ENCODE measurements at places on chromosomes 12 and 14.

DNA sequence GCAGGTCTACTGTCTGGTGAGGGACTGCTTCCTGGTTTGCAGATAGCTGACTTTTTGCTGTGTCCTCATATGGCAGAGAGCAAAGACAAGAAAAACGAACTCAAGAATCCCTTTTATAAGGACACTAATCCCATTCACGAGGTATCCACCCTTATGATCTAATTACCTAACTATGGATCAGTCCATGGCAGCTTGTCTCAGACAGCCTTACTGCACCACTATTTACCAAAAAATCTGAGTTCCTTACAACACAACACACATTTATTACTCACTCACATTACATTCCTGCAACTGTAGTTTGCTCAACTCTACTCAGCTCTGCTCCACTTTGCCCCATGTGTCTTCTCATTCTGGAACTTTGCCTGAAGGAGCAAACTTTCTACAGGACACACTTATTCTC lies 10.1 kb upstream of the SLC6A15 start:
- DNase-seq, result no peak

- no peak for DNase-seq
Observed at GRCh38 chr14:31071151-31071550, 45.0 kb upstream of the STRN3 start.

DNA sequence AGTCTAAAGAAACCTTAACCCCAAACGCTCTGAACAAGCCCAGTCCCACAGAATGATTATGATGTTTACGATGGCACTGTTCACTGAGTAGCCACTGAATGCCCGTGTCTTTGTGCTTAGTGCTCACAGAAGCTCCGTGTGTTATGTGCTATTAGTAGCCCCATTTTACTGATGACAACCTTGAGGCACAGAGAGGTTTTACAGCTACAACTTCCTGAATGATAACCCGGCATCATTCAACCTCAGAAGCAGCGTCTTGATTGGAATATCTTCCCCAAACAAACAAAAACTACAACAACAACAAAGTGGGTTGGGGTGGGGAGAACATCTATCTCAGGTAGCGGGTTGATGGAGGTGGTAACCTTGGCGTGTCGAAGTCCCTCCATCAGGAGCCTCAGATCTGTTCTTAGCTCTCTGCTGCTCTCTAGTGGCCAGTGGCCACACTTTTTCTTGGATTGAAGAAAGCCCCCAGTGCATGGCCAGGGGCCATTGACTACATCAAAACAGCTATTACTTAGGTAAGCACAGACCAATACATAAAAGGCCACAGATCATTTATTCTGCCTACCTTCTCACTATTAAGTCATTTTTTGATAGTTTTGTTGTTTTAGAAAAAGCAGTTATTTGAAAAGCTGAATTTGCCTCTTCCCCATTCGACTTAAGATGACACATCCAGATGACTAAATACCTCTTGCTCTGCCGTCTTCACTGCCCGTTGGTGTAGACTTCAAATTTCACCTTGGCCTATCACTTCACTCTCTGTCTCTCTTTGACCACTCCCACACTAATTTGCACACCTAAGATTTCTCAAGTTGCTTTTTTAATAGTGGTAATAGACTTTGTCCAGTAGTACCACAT lies 376.9 kb downstream of the GALC start:
- peak; percentile 42 for DNase-seq

- no peak for DNase-seq
Observed at GRCh38 chr14:93395231-93395630, 35.5 kb upstream of the UNC79 start.

GRCh38 chr14:94342334-94342934 lies 19.3 kb upstream of the SERPINA6 start:
- DNase-seq, result peak; percentile 21

DNA sequence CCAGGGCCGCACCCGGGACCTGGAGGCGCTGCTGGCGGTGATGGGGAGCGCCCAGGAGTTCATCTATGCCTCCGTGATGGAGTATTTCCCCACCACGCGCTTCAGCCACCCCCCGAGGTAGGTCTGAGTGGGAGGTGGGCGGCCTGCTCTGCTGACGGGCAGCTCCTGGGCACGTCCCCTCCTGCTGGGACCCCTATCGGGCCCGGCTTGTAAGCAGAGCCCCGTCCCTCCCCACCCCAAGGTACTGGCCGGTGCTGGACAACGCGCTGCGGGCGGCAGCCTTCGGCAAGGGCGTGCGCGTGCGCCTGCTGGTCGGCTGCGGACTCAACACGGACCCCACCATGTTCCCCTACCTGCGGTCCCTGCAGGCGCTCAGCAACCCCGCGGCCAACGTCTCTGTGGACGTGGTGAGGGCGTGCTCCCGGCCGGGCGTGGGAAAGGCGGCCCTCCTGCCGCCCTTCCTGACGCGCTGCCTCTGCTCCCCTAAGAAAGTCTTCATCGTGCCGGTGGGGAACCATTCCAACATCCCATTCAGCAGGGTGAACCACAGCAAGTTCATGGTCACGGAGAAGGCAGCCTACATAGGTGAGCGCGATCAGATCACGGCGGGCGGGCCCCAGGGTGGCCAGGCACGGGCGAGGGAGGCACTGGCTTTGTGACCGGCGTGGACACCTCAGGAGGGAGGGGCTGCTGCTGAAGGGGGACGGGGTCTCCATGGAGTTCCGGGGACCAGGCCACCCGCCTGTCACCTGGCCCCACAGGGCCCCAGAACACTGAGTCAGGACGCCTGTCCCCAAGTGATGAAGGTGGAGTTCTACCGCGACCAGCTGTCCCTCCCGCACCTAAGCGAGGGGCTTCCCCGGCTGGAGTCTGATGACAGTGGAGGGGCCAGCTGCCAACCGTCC lies 7.3 kb downstream of the PLD4 start:
- DNase-seq, result no peak

DNA sequence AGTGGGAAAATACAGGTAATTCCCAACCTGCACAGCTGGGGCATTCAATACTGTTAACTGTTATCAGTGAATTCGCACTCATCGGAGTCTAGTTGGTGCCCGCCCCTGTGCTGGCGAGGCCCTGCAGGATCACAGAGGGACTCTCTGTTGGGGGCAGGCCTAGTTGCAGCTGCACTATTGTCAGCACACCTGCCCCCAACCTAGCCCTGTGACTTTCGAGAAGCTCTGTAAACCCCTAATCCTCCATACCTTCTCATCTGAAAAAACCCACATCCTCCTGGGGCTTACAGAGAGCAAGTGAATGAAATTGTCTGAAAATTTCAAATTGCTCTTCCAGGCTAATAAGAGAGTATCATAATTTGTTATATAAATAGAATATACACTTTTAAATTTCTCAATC lies 132.2 kb upstream of the NUDT4 start:
- no peak for DNase-seq

GRCh38 chr14:33545696-33546095 lies 405.2 kb downstream of the EGLN3 start:
- DNase-seq, result no peak

DNA sequence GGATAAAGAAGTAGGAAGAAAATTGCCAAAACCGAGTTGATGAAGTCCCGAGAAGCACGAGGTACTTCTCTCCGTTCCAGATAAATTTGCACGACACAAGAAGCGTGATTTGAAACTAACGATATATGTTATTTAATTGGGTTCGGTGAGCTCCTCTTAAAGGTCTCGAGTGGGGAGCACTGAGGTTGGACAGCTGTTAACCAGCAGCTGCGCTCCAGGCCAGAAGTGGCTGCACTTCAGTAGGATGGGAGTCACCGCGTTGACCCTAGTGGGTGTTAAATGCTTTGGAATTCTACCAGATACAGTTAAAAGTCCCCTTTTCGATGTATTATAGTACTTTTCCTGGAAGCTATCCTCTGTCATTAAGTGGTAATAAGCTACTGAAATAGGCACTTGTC lies 953 bp upstream of the DCAF5 start:
- no peak for DNase-seq

- DNase-seq, result no peak
Observed at GRCh38 chr14:92717571-92718042, 30.8 kb downstream of the LGMN start.

DNA sequence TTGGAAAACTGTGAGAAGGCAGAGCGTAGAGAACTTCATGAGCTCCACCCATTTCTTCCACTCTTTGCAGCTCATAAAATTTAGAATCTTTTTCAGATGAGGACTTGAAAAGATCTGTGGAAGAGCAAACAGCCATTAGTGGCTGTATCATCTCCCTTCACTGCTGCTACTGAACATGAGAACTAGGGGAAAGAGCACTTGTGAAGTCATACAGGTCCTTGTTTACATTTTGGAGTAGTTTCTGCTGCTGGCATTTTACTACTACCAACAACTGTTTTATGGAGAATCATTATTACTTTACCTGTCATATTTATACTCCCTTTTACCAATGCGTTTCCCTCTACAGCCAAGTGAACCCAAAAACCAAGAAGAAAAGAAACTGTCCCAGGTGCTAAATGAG lies 41.0 kb downstream of the RPGRIP1 start:
- no peak for DNase-seq

- DNase-seq, result no peak
Observed at GRCh38 chr12:91210144-91210543, 27.5 kb upstream of the DCN start.

DNA sequence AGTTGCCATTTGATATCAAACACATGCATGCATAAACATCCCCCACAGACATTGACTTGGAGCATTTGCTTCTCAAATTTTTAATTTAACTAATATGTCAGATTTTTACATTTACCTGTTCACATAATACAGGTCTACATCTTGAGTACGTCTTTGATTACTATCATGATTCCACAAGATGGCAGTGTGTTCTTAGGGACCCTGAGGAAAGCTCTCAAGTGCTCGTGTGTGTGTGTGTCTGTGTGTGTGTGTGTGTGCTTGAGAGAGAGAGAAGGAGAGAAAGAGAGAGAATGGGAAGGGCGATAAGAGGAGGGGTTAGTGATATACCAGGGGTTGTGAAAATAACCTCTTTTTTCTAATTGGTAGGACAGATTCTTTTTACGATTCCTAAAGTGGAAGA lies 167.1 kb upstream of the OR4E1 start:
- DNase-seq, result no peak

DNA sequence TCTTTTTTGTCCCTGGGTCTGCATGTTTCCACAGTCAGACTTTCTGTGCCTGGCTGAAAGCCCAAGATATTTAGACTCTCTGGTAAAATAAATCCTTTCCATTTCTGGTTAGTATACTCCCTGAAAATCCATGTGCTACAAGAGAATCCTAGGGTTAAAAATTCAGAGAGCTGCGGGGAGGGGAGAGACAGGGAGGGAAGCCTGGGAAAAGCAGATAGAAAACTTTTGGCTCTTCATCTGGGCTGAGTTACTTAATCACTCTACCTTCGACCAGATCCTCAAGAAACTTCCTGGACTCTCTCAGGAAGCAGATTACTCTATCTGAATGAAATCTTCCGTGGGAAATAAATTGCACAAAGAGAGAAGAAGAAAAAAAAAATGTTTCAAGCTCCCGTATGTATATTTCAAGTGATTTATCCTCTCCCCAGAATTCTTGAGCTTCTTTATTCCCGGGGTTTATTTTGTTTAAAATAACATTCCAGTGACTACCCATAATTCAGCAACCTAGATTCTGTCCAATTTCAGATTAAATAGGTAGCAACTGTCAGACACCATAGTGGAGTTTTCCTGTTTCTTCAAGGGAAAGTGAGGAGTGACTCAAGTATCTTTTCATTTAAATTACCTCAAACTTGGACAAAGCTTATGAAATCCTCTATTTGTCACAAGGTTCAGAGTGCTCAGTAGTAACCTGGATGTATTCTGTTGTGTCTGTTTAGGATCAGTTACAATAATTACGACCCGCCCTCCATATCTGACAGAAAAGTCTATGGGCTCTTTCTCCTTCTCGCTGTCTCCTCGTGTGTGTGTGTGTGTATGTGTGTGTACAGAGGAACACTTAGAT lies 163.7 kb downstream of the MYRFL start:
- DNase-seq, result no peak

- DNase-seq, result no peak
Observed at GRCh38 chr12:6182279-6182898, 17.8 kb upstream of the CD9 start.

DNA sequence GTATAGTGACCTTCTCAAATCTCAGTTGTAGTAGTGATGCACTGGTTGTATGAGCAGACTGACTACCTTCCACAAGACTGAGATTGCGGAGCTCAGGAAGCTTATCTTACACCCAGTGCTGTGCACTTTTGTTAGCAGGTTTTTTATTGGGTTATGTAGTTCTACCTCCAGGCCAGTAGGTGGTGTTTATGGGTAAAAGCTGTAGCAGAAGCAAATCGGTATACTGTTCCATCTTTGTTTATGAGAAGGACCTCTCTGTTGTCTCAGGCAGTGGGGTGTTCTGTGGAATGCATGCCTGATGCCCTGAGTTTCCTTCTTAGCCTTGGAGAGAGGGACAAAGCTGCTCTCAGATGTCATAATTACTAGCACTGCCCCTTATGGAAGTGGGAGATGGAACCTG lies 217.8 kb downstream of the LRFN5 start:
- no peak for DNase-seq

- no peak for DNase-seq
Observed at GRCh38 chr12:108525681-108526080, 10.6 kb downstream of the FICD start.

GRCh38 chr14:72916174-72916573 lies 10.1 kb upstream of the DCAF4 start:
- no peak for DNase-seq

- DNase-seq, result no peak
Observed at GRCh38 chr12:12999271-12999958, 650 bp downstream of the HEBP1 start.

DNA sequence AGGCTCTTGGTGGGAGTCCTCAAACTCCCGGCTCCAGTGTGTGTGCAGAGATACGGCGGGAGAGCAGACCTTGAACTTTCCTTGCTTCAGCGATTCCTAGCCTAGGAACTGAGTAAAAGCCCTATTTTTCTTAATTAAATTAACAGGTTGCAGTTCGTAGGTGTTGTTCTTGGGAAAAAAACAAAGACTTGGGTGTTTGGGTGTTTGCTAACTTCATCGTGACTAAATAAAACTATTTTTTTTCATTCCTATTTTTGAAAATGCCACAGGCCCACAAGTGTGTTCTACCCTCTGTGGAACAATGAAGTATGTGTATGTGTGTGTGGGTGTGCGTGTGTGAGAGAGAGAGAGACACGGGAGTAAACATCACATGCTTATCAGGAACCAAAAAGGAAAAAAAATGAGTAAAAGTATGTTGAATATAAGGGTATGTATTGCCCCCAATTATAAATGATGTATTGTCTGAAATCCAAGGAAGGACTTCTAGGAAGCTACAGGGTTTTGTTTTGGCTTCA lies 651 bp downstream of the TMEM117 start:
- no peak for DNase-seq

- DNase-seq, result no peak
Observed at GRCh38 chr12:75642226-75642625, 130.8 kb upstream of the KRR1 start.

DNA sequence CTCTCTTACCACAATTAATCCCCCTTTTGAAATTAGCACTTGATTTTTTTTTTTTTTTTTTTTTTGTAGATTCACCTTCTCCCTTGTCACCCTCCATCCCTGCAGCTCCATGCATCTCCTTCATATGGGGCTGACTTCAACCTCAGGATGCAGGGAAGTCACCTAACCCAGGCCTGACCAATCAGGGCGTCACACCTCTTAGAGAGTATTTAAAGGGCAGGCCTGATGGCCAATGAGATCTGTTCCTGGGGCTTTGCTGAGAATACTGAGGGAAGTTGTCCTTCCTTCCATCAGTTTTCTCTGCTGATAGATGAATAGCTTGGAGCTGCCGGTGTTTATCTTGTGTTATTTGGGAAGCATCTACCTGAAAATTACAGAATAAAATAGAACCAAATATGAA lies 1104.7 kb upstream of the TMEM132C start:
- no peak for DNase-seq

- no peak for DNase-seq
Observed at GRCh38 chr14:101560534-101561113, 671 bp upstream of the DIO3 start.
